Hematopoietic multipotent progenitor cell treated with erythropoietin and hydrocortisone succinate and interleukin-3 and kit ligand, for 15 days (in vitro differentiated cells): ENCODE measurements at places on chromosomes 4 and X.

DNA sequence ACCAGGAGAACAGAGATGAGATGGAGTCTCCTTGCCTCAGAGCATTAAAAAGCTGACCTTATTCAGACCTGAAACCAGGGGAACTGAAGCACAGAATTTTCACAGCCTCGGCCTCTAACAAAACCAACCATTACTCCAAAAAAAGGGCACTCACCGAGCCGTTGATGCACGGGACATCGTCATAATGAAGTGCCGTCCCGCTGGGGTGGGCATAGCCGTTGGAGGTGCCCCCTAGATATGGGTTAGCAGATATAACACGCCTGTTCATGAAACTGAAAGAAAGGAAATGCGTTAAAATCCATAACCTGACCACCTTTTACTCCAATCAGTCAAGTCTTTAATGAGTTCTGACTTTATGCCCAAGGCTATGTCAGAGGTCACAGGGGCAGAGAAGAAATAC is 153.6 kb downstream of the AFAP1 start:
- DNase-seq, result no peak

DNA sequence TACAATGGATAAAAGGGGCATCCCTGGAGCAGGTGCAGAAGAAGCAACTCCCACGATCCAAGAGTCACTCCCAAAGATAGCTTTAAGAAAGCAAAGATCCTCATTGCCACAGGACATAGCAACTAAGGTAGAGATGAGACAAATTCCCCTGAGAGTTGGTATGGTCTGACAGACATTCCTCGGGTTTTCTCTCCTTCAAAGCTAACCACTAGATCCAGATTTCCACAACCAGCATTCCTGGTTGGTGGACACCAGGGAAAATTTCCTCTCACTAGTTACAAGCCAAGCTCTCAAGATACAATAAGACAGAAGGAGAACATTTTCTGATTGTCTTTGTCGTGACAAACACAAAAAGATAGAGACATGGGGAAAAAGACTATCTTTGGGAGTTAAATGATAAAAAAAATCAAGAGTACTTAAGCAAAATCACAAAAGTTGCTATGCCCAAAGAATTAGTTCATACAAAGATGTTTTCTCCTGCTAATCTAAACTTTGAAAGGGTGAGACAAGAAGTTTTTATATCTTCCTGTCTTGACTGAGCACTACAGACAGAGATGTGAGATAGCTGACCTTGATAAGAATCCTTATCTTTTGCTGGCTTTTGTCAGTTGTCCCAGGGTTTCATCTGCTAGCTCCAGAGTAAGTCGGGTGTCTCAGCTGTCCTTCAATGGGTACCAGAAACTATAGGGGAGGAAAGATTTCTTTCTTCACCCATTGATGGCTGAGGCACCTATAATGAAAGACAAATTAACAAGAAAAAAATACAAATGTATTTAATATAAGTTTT is 200.5 kb downstream of the CENPC start:
- no peak for DNase-seq

- no peak for DNase-seq
Measured at GRCh38 chr4:2322227-2322626, 60.3 kb upstream of the MXD4 start.

DNA sequence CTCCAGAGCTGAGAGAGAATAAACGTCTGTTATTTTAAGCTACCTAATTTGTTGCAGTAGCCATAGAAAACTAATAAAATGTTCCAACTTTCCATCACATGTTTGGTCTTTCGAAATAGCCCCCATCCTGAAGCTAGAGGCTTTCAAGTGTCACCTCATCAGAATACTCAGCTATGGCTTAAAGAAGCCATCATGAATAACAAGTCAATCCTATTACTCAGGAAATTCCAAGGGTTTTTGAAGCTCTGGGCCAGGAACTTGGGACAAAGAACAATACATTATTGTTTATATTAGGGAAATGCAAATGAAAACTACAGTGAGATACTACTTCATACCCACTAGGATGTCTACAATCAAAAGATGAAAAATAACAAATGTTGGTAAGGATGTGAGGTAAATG is 42.2 kb downstream of the TBCK start:
- no peak for DNase-seq

GRCh38 chrX:138020941-138021340 is 455.0 kb downstream of the ZIC3 start:
- DNase-seq, result no peak

GRCh38 chrX:68896581-68896980 is 67.8 kb downstream of the EFNB1 start:
- no peak for DNase-seq

DNA sequence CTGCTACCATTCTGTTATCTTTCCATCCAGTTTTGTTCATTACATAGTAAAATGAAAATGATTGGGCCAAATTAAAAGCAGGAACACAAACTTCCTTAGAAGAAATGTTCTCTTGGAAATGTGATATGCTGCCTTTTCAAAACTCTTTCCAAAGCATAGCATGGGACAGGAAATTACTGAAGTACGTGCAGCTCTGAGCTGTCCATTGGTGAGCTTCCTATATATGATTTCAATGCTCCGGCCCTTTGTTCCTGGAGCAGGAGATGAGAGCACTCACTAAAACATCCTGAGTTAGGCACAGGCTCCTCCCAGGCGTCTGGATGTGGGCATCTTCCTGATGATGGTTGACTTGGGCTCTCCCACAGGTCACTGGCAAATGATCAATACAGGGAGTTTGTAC is 33.0 kb upstream of the ANXA3 start:
- no peak for DNase-seq

DNA sequence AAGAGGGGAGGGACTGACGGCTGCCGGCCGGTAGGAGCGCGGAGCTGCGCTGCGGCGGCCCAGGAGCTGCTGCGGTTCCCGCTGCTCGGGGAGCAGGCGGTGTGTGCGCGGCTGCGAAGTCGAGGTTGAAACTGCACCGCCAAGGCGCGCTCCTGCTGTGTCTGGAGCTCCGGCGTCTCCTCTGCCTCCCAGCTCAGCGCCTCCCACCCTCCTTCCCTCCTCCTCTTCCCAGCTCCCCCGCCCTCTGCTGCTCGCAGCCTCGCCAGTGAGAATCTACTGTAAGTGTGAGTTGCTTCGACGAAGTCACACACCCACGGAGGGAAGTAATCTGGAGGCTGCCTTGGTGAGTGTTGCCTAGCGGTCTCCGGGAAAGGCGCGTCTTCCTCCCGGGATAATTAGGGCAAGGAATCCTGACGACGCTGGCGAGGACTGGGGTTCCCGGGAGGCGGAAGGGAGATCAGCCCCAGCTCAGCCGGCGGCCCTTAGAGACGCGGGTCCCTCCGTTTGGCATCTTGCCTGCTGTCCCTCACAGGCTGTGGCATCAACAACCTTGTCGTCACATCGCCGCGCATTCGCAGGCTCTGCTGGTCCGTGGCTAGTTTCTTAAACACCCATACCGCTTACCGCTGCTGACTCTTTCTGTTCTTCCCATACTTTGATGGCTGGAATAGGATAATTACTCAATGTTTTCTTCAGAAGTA is at the start of gene EPHA5:
EPHA5 (minus strand) TSS at position 159 of the 701 bp plus-strand sequence. CDS start 747 bp downstream, outside the sequence.
- DNase-seq, result no peak

- no peak for DNase-seq
Measured at GRCh38 chr4:182795446-182796238, 121.5 kb downstream of the DCTD start.

- DNase-seq, result no peak
Measured at GRCh38 chrX:65196758-65197360, 220.6 kb upstream of the ZC4H2 start.

- DNase-seq, result no peak
Measured at GRCh38 chr4:24514808-24515207, 69.5 kb downstream of the DHX15 start.
